Kidney epithelial cell (primary cell): ENCODE measurements at places on chromosomes 2 and 18. TPM values are rescaled to one million over a fixed set of nuclear protein-coding genes. Genes with fewer than 3 reads are reported as not detected.
A peak's percentile ranks its signal among the peaks of the same experiment; 100 is the strongest.

- no peak for DNase-seq
Measured at GRCh38 chr2:235914756-235915155, 253.4 kb downstream of the GBX2 start.

DNA sequence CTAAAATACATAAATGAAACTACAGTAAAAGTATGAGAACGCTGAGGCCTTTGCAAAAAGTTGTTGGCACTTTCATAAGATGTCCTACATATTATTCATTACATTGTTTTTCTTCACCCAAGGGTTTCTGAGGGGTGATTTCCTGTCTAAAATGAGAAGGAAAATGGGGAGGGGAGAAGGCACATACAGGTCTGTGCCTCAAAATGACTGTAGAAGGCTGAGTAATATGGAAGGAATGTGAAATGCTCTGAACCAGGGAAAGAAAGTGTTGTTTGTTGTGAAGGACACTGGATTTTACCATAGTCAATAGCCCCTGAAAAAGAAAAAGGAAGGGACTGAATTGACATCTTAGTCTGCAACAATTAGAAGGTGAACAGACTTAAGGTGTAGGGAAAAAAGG lies 99.5 kb upstream of the RNF152 start:
- peak; percentile 65 for DNase-seq

- DNase-seq, result no peak
Measured at GRCh38 chr2:183428881-183429280, 304.6 kb downstream of the NUP35 start.

DNA sequence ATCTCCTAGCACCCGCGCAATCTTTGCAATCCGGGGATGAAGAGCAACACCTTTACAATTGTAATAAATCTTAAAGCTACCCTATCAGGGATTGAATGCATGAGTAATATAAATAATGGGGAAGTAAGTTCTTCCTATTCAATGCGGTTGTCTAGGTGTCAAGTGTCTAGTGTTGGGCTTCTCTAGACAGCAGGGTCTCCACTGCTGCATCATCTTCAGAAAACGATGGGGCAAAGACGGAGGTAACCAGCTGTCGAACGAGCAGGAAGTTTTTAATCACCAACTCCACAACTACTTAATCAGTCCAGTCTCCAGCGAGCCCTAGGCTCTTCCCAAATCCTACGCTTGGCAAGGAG lies 573 bp downstream of the STAM2 start:
- DNase-seq, result no peak

- no peak for DNase-seq
Measured at GRCh38 chr2:69524799-69525198, 87.6 kb upstream of the NFU1 start.

DNA sequence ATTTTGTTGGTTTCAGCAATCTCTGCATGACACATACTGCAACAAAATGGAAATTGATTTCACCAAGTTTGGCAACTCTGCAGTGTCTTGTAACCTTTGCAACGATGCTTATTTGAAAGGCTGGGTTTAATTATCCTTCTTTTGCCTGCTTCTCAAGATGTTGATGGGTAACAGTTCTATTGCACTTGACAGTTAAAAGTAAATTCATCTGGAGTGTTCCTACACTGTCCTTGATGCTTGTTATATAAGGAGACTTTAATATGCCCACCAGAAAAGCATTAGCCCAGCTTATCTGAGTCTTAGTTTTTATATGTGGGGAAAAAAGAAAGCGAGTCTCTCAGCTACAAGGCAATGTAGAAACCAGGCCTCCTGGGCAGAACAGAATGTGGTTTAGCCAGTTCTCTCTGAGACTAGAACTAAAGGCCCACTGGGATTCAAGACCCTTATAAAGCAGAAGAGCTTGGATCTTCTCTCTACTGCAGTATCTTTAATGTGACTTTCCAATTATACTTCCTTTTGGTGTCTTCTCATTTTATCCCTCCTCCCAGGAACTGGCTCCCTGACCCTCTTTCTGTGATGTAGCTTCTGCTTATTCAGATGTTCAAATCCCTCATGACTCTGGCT lies 106.8 kb upstream of the LYPD6 start:
- no peak for DNase-seq

DNA sequence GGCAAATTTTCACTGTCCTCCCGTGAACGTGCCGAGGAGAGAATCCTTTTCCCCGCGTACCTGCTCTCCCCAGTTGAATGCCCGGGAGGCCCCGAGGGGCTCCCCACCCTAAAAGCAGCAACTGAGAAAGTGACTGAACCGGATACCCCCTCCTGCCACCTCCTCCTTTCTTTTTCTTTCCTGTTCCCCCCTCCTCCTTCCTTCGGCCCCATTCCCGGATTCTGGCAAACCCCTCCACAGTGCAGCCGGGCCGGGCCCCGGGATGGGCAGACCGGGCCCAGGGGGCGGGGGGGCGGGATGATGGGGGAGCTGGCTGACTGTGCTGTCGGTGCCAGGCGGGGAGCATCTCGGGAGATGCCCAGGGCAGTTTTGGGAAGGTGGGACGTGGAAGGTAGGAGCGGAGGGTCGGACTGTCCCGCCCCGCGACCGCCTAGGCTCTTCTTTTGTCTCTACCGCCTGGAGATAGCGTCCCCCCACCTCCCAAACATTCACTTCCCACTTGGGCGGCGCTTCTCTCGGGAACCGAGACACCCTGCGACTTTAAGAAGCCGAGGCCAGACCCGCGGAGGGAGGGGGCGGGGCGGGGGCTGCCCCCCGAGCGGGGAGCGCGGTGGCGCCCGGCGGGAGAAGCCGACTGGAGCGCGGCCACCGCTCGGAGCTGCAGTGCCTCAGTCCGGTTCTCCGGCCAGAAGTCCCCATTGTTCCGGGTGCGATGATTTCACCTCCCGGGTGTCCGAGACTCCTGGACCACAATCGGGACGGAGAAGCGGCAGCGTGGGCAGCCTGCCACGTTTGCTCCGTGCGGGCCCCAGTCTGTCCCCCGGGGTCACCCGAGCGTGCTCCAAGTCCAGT lies 8.2 kb downstream of the DLX2 start:
- DNase-seq, result no peak

DNA sequence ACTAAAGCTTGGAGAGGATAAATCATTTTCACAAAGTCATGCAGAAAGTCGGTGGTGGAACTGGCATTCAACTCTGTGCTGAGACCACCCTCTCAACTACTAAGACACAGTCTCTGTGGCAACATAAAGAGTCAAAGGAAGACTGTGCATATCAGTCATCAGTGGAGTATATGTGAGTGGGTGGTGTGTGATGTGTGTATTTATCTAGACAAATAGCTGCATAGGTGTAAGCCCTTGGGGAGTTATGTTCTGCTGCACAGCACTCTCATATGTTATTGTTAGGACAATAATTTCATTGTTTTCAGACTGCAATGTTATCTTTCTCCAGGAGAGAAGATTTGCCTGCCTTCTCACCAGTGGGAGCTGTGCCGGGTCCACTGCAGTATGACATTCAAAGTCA lies 186.3 kb upstream of the HNRNPA3 start:
- no peak for DNase-seq

DNA sequence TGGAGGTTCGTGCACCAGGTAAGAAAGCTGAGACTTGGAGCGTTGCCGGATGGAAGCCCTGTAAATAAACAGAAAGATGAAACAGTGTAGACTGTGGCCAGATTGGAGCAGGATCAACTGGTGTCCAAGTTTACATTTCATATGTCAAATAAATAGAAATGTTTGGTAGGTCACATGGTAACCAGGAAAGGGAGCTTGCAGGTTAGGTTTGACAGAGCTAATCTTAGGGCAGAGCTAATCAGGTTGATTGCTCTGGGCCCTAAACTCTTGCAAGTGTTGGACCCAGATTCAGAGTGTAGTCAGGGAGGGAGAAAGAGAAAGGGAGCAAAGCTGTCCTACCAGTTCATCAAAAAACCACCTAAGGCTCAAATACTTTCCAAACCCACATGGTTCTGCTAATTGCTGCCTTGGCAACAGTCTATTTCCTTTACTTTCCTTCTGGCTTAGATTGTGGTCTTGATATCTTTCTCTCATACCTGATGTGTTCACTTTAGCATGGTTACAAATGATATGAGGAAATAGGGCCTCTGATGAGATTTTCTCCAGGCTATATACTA lies 63.2 kb downstream of the G6PC2 start:
- DNase-seq, result peak; percentile 18

The B3GNT7 gene
- total RNA-seq, result 8.8 and 12.2 TPM in 2 replicates

The HOXD3 gene
- total RNA-seq, result 5.4 and 9.2 TPM in 2 replicates

The AGXT gene
- 0.25 TPM in 1 of 2 replicates, not detected in the other for total RNA-seq

The GPR35 gene
- total RNA-seq, result 0.62 and 1.3 TPM in 2 replicates
